ENCODE measurements at places on chromosomes 1 and 21.

DNA sequence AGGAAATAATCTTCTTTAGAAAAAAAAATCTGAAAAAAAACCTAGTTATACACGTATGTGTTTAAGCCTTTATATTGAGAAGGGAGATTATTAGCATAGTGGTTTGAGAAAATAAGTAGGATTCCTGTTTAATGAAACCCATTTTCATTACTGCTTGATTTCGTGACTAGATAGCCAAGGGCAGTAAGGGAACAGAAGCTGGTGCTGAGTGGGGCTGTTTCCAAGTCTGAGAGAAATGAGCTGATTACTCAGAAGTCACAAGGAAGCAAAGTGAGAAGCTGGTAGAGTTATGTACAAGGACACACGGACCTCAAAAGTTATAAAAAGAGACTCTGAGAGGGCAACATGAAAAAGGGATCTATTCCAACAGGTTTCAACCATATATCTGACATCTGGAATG is 256.5 kb downstream of the TTLL7 start:
- no peak for DNase-seq

DNA sequence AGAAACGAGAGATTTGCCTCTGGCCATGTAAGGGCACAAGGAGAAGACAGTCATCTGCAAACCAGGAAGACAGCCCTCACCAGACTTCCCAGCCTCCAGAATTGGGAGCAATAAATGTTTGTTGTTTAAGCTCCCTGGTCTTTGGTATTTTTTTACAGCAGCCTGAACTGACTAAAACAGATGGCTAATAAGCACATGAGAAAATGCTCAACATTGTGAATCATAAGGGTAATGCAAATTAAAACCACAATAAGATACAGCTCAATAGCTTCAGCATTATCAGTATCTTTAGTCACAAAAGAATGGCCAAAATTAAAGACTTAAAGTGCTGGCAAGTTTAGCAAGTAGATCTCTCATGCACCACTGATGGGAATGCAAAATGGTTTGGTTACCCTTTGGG is 11.7 kb downstream of the UBE2G2 start:
- no peak for DNase-seq

DNA sequence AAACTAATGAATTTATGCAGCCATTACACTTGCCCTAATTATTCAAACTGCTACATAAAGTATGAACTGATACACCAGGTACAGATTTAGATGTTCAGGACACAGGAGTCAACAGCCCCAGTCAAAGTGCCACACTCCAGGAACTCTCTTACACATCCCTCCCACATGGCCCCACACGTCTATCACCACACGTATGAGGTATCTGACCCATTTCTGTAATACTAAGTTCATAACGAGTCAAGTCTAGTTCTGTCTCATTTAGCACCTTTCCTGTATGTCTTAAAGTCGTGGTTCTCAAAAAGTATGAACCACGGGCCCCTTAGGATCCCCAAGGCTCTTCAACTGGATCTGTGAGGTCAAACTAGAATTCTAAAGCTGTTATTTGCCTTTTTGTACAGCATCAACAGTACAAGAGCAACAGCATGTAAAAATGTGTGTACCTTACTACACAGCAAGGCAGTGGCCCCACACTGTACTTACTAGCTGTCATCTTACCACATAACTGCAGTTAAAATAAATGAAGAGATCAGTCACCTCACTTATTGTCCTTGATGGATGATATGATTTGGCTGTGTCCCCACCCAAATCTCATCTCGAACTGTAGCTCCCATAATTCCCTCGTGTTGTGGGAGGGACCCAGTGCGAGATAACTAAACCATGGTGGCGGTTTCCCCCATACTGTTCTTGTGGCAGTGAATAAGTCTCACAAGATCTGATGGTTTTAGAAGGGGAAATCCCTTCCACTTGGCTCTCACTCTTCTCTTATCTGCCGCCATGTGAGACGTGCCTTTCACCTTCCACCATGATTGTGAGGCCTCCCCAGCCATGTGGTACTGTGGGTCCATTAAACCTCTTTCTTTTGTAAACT is 42.6 kb downstream of the SIPA1L2 start:
- no peak for DNase-seq

- no peak for DNase-seq
These were observed 61.0 kb upstream of the ATP1A1 start for GRCh38 chr1:116311756-116312680.

DNA sequence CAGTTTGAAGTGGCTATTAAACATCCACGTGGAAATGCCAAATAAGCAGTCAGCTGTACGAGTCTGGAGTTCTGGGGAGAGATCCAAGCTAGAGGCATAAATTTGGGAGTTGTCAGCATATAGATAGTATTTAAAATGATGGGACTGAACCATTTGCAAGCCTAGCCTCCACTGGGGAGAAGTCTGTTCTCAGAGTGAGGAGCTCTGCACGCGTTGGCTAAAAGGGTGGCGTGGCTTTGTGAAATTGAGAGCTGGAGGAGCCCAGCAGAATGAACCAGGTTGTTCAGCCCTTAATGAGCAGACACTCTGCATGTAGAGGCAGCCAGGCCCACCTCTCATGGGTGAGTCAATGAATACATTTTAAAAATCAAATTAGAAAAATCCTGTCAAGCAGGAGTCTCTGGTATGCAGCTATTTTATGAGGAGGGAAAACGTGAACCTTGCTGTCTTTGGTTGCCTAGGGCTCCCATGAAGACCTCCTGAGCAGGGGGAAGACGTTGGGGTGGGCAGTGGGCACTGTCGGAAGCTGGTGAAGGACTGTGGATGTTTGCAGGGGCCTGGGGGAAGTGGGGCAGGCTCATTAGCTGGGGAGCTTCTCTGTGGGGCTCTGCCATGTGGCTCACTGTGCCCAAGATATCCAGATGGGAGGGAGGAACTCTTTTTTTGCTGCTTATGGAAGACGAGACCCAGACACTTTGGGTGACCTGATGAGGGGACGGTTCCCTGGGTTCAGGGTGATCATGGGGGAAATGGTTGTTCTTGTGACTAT is 18.8 kb downstream of the TMCC2 start:
- no peak for DNase-seq

DNA sequence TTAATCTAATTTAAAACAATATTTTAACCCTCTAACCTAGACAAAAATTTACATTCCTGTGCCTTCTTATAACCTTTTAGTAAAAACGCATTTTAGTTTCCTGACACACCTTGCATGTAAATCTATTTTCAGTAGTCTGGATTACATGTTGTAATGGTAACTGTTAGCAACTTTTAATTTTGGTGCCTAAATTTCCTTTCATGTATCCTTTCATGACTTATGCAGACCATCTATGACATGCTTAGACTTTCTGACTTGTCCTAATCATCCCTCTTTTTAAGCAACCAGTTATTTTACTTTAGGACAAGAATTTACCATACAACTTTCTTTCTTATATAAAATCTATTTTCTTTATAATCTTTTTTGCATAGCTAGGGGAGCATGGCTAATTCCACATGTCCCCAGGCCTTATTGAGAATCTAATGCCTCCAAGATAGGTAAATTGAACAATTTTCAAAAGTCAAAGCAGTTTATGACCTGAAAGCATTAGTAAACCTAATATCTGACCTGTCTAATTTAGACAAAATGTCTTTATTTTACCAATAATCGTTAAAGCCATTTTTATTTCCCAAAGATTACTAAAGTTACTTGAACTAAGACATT is 57.5 kb upstream of the IL12RB2 start:
- no peak for DNase-seq

- DNase-seq: no peak
These were observed 6.7 kb upstream of the ABCG1 start for GRCh38 chr21:42212266-42212665.

- DNase-seq: no peak
These were observed 28.3 kb downstream of the SCP2 start for GRCh38 chr1:52955129-52955970.

DNA sequence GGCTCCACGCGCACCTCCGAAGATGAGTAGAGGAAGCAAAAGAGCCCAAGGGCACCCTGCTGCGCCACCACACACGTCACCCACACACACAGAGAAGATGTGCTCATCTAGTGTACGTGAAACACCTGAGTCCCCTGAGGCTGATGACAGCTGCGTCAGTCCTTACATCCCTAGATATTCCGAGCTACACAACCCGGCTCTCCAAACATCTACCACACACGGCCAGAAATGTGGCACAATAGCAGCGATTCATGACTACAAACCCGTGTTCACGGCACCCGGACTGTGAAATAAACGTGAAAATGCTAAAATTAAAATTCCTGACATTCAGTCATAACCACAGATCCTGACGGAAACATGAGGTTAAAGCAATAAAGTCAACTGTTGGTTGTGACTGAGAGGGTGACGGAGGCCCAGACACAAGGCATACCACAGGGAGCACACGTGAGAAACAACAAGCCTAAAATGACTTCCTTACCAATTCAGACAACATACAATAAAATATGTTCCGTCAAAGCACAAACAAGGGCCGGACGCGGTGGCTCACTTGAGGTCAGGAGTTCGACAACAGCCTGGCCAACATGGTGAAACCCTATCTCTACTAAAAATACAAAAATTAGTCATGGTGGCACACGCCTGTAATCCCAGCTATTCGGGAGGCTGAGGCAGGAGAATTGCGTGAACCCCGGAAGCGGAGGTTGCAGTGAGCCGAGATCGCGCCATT is 7.3 kb downstream of the SSU72 start:
- DNase-seq: no peak

GRCh38 chr21:46323227-46323709 is 402 bp downstream of the C21orf58 start:
- DNase-seq: no peak

DNA sequence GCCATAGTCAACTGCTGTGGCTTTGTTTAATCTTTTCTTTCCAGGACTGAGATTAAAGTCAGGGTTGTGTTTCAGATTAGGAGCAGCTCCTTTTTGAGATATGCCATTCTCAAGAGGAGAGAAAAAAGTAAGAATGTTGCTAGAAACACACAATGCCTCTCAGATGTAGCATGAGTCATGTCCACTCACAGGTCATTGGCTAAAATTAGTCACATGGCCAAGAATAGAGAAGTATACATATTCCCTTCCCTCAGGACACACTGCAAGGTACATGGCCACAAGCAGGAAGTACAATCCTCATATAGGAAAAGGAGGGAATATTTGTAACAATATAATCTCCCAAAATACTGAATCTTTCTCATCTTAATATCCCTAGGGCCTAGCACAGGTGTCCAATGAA is 141.9 kb upstream of the PTBP2 start:
- DNase-seq: no peak

DNA sequence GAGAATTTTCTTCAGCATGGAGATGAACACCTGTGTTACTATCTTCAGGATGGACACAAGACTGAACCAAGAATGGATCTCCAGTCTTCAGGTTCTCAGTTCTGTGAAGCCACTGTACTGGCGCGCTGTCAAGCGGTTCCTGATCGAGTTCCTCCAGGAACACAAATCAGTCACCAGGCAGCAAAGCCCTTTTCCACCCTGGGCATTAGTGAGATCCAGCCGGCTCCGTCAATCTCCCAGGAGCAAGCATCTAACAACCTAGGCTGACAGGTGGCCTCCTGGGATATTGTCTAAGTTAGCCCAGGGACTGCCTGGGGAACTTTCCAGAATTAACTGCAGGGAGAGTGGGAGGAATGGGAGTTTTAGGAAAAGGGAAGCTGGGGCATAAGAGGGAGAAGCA is 9.7 kb upstream of the IGFN1 start:
- no peak for DNase-seq

GRCh38 chr1:78483903-78484302 is 6.9 kb upstream of the PTGFR start:
- DNase-seq: no peak

- DNase-seq: no peak
These were observed 3.1 kb upstream of the ARHGEF2 start for GRCh38 chr1:155981266-155982088.

- DNase-seq: no peak
These were observed 155.2 kb downstream of the DMRTA2 start for GRCh38 chr1:50268049-50268448.

GRCh38 chr1:104768466-104768865 is 1018.8 kb downstream of the AMY1C start:
- DNase-seq: no peak

DNA sequence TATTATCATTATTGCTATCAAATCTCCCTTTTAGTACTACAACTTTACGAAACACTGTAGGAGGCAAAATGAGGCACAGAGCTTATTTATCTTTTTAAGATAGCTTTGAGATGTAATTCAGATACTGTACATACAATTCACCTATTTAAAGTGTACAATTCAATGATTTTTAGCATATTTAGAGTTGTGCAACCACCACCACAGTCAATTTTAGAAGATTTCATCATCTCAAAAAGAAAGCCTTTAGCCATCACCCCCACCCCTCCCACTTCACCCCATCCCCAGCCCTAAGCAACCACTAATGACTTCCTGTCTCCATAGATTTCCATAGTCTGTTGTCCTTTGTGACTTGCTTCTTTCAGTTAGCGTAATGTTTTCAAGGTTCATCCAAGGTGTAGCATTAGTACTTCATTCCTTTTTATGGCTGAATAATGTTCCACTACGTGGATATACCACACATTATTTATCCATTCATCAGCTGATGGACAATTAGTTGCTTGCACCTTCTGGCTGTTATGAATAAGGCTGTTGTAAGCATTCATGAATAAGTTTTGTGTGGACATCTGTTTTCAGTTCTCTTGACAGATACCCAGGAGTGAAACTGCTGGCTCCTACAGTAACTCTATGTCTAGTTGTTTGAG is 9.4 kb upstream of the CAPN9 start:
- DNase-seq: no peak

GRCh38 chr1:43731867-43732531 is 24.7 kb downstream of the ST3GAL3 start:
- no peak for DNase-seq

DNA sequence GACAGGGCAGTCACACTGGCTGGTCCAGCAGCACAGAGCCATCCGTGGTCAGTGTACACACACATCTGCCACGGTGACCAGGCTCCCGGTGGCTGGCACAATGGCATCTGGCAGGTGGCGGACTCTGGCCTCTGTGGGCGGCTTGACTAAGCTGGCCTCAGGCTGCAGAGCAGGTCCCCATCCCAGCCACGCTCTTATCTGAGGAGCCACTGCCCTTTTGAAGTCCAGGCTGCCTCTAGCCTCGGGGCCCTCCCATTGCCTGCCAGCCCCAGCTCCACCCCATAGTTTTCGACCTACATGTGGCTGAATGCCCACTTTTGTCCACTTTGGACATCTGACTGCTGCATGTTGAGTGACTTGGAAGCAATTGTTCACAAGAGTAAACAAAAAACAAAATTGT is 29.9 kb upstream of the EDN2 start:
- DNase-seq: no peak

- no peak for DNase-seq
These were observed 29.7 kb downstream of the SLC45A1 start for GRCh38 chr1:8347635-8348034.
